Stimulated activated CD4-positive, alpha-beta T cell treated with anti-CD3 and anti-CD28 coated beads, TNF-alpha, amount 100 ng/mL, for 4 hours (primary cell): ENCODE measurements at places on chromosomes 1 and 21.

GRCh38 chr1:65924471-65924870 lies 131.8 kb downstream of the PDE4B start:
- DNase-seq: no peak

DNA sequence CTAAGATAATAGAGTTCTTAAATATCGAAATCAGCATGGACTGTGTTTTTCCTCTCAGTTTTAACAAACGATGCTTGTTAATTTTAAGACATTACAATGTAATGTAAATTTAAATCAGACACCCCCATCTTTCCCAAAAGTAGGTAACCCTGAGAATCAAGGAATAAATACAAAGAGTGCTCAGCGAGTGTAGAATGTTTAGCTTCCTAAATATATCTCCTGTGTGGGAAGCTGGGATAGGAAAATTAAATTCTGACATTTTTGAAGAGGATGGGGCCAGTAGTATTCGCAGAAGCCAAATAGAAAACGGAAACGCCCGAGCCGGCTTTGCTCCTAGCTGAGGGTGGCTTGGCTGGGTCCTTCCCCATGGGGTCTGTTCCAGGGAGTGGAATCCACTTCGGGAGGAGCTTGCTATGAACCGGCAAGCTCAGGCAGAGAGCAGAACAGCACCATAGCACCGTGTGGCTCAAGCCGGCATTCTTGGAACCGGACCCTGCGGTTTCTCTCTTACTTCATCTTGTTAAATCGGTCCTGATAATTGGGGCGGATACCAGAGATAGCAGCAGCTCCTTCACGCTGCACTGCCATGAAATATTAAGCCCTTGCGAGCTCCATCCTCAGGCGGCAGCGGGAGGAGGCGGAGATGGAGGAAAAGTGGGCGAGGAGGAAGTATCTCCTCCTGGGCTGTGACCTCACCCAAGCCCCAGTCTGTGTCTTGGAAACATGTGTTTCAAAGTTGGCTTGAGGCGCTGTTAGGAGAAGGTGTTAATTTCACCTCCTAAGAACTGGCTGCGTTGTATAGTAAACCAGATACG lies 24.9 kb downstream of the MAP3K7CL start:
- DNase-seq: no peak

DNA sequence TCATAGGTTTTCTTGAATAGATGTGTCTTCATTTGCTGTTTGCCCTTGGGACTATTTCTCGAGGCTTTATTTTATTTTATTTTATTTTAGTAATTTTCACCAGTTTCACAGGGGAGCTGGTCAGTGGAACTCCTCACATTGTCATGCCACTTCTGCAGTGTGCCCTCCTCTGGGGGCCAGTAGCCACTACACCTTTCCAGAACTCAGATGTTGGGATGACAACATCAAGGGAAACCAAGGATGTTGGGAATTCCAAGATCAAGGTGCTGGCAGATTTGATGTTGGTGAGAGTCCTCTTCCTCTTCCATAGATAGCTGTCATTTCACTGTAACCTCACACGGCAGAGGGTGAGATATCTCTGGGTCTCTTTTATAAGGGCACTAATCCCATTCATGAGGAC lies 35.5 kb downstream of the SLC26A9 start:
- no peak for DNase-seq

- no peak for DNase-seq
Observed at GRCh38 chr1:210465150-210465549, 136.4 kb downstream of the HHAT start.

DNA sequence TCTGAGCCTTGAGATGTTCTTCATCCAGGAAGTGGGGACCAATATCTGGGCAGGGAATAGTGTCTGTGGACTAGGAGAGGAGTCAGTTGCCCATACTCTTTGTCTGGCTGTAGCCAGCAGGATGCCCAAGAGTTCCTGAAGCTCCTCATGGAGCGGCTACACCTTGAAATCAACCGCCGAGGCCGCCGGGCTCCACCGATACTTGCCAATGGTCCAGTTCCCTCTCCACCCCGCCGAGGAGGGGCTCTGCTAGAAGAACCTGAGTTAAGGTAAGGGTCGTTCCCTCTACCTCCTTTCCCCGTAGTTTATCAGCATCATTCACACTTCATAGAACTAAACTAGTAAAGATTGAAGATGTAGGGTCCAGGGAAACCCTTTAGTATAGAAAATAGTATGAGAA lies 3.4 kb upstream of the PPOX start:
- no peak for DNase-seq

DNA sequence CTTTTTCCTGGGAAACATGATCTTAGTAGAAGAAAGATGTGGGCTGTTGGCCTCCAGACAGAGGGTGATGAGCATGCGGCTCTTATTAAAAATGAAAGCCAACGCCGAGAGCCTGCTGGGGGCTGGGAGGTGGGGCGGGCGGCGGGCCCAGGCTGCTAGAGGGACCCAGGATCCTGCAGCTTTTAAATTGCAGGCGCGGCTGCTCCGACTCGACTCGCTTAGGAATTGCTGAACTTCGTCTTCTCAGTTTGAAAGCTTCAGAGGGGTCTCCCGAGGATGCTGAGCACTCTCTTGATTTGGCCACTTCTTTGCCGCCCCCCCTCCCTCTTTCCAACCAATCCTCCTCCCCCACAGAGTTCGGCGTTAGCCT lies 1.2 kb downstream of the AGPAT3 start:
- peak; percentile 19 for DNase-seq

DNA sequence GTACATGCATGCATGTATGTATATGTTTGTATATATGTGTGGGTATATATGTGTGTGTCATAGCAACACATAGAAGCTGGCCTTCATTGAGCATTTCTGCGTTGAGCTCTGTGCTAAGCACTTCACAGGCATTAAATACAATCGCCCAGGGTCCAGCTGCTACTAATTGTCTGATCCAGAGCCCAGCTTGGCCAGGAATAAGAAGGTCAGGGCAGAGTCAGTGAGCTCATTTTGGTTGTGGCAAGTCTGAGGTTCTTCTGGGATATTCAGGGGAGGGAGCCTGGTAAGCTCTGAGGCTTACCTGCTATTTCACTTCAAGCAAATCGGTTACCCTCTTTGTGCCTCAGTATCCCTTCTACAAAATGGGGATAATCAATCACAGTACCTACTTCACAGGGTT lies 59.6 kb downstream of the FOXO6 start:
- no peak for DNase-seq

- no peak for DNase-seq
Observed at GRCh38 chr1:1517973-1518620, 6.1 kb downstream of the ATAD3A start.

- no peak for DNase-seq
Observed at GRCh38 chr1:29050166-29050565, 73.5 kb downstream of the TMEM200B start.

DNA sequence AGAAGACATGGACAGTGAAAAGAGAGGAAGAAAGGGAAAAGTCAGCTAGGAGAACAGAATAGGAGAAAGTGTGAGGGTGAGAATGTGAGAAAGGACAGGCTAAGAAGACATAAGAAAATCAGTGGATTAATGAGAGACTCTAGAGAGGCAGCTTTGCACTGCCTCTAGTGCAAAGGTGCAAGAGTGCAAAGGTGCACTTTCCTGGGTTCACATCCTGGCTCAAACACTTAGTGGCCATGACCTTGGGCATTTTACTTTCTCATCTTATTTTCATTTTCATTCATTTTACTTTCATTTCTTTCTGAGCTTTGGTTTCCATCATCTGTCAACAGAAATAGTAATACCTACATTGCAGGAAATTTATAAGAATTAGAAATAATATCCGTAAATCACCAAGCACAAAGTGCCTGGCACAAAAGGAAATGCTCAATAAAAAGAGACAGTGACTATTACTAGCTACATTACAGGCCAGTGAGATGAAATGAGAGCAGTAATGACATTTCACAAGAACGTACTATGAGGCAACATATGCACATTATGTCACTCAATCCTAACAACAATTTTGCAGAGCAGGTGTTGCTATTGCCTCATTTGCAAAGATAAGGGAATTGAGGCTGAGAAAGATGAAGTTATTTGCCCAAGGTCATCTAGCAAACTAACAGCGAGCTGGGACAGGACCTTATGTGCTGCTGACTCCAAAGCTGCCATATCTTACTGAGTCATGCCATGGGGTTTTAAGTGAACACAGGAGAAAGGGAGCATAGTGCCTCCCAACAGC lies 107.0 kb upstream of the TLR5 start:
- no peak for DNase-seq

DNA sequence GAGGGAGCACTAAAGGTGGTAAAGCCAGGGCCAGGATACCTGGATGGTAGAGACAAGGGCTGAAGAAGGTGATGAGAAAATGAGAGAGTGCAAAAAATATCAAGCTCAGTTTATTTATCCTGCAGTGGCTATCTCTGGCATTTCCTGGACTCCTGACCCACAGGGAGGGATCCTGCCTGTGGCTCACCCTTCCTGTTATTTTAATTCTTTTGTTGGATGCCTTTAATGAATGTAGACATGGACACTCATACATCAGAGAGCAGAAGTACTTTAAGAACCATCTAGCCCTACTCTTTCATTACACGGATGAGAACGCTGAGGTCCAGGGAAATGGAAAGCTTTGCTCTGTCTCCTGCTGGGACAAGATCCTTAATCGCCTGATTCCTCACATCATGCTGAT lies 20.6 kb downstream of the JUN start:
- DNase-seq: no peak

GRCh38 chr1:60847855-60848582 lies 234.3 kb upstream of the NFIA start:
- DNase-seq: no peak

- DNase-seq: no peak
Observed at GRCh38 chr1:84060781-84061180, 61.8 kb upstream of the TTLL7 start.
